ENCODE measurements at places on chromosomes 11 and 22.
A peak's percentile ranks its signal among the peaks of the same experiment; 100 is the strongest.

GRCh38 chr11:76215941-76216340 lies 9.6 kb upstream of the WNT11 start:
- DNase-seq, result no peak

DNA sequence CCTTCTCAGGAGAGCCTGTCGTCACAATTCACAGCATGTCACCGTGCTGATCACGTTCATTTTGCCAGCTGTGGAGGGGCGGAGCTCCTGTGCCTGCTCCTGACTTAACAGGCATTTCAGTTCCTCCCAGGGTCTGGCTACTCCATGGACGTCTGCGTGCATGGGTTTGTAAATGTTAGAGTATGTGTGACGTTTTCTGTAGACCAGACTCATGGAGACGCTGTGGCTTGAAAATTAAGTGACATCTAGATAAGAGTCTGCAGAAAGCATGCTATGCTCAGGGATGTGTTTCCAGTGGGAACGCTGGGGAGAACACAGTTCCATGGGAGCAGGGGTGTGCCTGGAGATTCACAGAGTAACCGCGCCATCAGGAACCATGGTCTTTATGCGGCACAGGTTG lies 804.0 kb downstream of the TBC1D22A start:
- DNase-seq, result no peak

DNA sequence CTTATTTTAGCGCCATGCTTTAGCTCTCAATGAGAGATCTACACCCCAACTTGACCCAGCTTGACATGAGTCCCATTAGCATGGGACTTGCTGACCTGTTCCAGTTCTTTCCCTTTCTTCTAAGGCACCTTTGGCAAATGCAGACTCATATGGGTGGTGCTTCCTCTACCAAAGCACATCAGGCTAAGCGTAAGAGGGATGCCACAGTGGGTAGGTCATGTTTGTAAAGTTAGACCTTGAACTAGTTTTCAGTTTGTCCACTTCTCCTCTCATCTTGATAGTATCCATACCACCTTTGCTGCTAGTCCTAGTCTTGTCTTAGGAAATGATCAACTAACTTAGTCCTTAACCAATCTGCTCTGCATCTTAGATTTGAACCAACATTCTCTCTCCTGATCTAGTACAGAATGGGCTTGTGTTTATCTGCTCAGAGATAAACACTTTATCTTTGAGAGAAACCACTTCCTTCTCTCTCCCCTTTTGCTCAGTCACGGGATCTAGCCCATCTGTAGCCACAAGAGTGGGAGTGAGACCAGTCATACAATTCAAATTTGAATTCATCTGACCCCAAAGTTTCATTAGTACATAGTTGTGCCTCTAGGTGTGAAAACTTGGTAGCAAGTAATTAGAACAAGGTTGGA lies 72.1 kb upstream of the CD44 start:
- DNase-seq, result no peak

GRCh38 chr11:128727796-128728431 lies 34.0 kb downstream of the FLI1 start:
- DNase-seq, result peak; percentile 82

GRCh38 chr11:6747097-6747668 lies 24.6 kb downstream of the OR2AG2 start:
- DNase-seq, result no peak

DNA sequence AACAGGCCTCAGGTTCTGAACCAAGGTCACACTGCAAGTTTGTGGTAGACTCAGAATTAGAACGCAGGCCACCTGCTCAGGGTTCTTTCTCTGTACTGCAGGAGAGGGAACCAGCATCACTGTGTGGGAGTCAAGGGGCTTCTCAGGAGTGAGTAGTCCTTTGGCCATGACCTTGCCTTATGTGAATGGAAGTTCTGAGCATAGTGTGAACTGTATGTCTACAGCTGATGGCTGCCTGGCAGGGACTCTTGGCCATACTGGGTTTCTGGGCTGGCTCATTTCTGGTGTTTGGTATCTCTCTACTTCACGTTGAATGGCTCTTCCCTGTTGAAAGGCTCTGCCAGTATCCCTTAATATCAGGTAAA lies 40.1 kb upstream of the TUB start:
- DNase-seq, result peak; percentile 23

Measured in spleen (tissue), 13 donors.